ENCODE measurements at places on chromosomes 5 and 9. TPM values are rescaled to one million over a fixed set of nuclear protein-coding genes. Genes with fewer than 3 reads are reported as not detected.

- DNase-seq = no peak
- H3K27me3 ChIP-seq = no peaks in the 10 kb centered on the region
- H3K36me3 ChIP-seq = no peaks in the 10 kb centered on the region
- H3K4me3 ChIP-seq = no peak overlapping the region
- no peak overlapping the region for H3K27ac ChIP-seq
Observed at GRCh38 chr5:115377468-115378217, 81.2 kb upstream of the CCDC112 start.

DNA sequence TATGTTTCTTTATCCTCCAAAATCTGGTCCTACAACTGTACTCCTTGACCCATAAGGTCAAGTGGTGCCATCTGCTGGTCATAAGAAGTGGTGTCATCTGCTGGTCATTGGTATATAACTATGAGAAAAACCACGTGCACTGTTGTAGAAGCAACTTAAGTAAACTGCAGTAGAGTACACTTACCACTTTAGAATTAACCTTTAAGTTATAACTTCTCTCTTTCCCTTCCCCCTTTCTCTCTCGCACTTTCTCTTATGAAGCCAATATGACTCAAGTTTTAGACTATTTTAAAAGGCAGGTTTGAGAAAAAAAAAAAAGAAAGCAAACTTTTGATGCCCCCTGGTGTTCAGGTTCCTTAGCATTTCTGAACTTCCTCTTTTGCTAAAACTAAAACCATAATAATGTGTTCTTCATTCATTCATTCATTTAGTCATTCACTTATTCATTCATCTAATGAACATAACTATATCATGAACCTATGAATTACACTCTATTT, 12.8 kb upstream of the MTAP start:
- peaks cover 25% of the 10 kb centered on the region for H3K27me3 ChIP-seq
- peak overlapping the region; percentile 69 for H3K4me3 ChIP-seq
- H3K27ac ChIP-seq = no peak overlapping the region
- H3K4me1 ChIP-seq = peaks cover 6% of the 10 kb centered on the region
- no peaks in the 10 kb centered on the region for H3K36me3 ChIP-seq

- no peaks in the 10 kb centered on the region for H3K36me3 ChIP-seq
- peak overlapping the region; percentile 17 for H3K27ac ChIP-seq
- peak; percentile 38 for DNase-seq
- peaks cover 10% of the 10 kb centered on the region for H3K4me1 ChIP-seq
- no peak overlapping the region for H3K4me3 ChIP-seq
- peaks cover under 1% of the 10 kb centered on the region for H3K27me3 ChIP-seq
Observed at GRCh38 chr5:74631081-74631953, 9.2 kb downstream of the ENC1 start.

DNA sequence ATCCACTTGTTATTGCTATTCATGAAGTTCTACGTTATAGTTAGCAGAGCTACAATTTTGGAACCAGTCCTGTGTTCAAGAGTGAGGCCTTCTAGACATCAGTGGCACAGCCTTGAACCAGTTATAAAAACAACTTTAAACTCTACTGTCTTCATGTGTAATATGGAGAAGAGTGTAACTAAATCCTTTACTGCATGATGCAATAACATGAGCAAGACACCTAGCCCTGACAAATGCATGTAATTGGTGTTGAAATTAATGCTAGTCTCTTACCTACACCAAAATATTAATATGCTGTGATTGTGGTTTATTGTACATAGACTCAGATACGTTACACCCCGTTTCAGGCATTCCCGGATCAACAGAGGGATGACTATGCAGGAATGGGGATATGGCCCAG, 654.6 kb downstream of the IRX1 start:
- no peaks in the 10 kb centered on the region for H3K27me3 ChIP-seq
- no peak for DNase-seq
- no peaks in the 10 kb centered on the region for H3K4me1 ChIP-seq
- H3K4me3 ChIP-seq = no peak overlapping the region
- H3K36me3 ChIP-seq = no peaks in the 10 kb centered on the region

DNA sequence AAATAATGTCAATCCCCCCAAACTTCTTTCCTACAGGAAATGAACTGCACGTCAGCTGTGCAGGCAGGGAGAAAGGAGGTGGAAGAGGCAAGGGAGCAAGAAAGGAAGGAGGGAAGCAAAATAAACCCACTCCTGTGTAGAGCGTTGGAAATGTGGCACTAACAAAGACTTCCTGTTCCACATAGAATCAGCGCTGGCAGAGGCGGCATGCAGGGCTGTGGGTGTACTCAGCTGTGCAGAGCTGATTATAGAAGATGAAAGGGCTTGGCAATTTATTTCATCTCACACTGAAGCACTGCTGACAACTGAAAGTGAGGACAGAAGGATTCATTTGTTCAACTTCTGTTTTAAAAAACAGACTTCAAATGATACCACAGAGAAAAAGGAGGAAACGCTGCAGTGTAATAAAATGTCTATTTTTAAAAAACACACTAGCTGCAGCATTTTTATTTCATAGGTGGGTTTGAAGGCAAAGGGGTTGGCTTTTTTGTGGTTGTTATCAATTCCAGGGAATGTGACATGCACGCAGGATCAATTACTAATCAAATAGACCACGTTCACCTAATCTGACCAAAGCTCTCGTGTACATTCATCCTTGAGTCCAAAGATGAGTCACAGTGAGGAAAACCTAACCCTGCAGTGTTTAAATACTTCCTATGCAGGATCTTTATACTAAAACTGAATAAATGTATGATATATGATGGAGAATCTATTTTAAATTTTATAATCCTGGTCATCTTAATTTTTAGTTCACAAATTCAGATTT, 583.5 kb downstream of the ZNF608 start:
- peak; percentile 22 for DNase-seq
- H3K27me3 ChIP-seq = no peaks in the 10 kb centered on the region
- peak overlapping the region; percentile 5 for H3K4me3 ChIP-seq
- H3K36me3 ChIP-seq = no peaks in the 10 kb centered on the region
- H3K4me1 ChIP-seq = peaks cover 9% of the 10 kb centered on the region

DNA sequence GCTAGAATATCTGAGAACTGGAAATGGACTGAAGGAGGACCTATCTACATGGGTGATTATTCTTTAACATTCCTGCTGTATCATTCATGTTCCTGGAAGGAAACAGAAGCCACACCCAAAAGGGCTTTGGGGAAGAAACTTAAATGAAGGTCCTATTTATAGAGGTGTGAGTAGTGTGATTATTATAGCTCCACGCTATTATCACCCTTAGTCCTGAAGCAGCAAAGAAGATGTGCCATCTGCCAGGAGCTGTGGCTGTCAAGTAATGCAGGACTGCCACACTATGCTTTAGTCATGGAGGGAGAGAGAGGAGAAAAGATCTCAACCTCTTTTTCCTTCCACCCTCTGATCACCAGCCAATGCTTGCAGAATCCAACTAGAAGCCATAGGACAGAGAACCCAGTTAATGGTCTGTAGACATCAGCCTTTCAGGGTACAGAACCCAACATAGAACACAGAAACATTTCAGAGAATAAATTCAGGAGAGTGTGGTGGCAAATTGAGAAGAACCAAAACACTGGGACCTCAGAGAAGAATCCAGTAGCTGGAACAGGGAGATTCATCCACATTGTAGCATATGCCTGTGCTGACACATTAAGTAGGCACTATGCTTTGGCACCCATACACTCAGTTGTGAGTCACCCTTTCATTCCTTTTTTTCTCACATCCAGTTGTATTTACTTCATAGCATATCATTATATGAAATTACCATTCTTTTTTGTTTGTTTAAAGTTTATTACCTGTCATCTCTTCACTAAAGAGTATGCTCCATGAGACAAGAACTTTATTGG, 21.0 kb upstream of the RNF180 start:
- H3K27me3 ChIP-seq = no peaks in the 10 kb centered on the region
- no peak for DNase-seq
- no peak overlapping the region for H3K27ac ChIP-seq
- no peaks in the 10 kb centered on the region for H3K36me3 ChIP-seq

- H3K36me3 ChIP-seq = no peaks in the 10 kb centered on the region
- no peak overlapping the region for H3K27ac ChIP-seq
- H3K4me1 ChIP-seq = peaks cover 18% of the 10 kb centered on the region
- H3K4me3 ChIP-seq = no peak overlapping the region
Observed at GRCh38 chr5:77151501-77151900, 59.0 kb upstream of the PDE8B start.

- H3K27me3 ChIP-seq = peaks cover 42% of the 10 kb centered on the region
- DNase-seq = no peak
- H3K27ac ChIP-seq = no peak overlapping the region
Observed at GRCh38 chr5:95283022-95283615, 1.8 kb downstream of the MCTP1 start.

DNA sequence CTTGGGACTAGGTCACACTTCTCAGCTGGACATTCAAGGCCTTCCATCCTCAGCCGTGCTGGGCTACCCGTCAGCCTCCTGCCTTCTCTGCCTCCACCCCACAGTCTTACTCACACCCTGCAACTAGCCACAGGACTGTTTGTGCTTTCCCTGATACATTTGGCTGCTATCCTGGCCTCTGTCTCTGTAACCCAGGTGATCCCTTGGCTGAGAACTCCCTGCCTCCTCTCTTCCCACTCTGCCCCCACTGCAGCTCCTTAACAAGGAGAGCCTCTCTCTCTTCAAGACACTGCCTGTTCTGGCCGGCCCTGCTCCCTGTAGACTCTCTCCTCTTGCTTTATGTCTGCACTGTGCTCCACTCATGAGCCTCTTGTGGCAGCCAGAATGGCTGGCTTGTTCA, 120.6 kb downstream of the MSX2 start:
- no peak for DNase-seq
- H3K36me3 ChIP-seq = no peaks in the 10 kb centered on the region
- no peak overlapping the region for H3K4me3 ChIP-seq
- H3K27me3 ChIP-seq = no peaks in the 10 kb centered on the region

- no peak for DNase-seq
- H3K36me3 ChIP-seq = no peaks in the 10 kb centered on the region
- peaks cover 3% of the 10 kb centered on the region for H3K27me3 ChIP-seq
- H3K4me3 ChIP-seq = no peak overlapping the region
Observed at GRCh38 chr5:110653231-110653970, 73.1 kb downstream of the TMEM232 start.

GRCh38 chr5:6176102-6176693, 202.1 kb downstream of the MED10 start:
- DNase-seq = no peak
- H3K27me3 ChIP-seq = no peaks in the 10 kb centered on the region
- no peaks in the 10 kb centered on the region for H3K4me1 ChIP-seq
- H3K36me3 ChIP-seq = no peaks in the 10 kb centered on the region
- H3K4me3 ChIP-seq = no peak overlapping the region

GRCh38 chr5:129419292-129419691, 40.8 kb upstream of the ADAMTS19 start:
- no peak for DNase-seq
- H3K36me3 ChIP-seq = no peaks in the 10 kb centered on the region
- no peak overlapping the region for H3K27ac ChIP-seq
- no peaks in the 10 kb centered on the region for H3K4me1 ChIP-seq
- H3K27me3 ChIP-seq = no peaks in the 10 kb centered on the region

GRCh38 chr9:12753931-12754330, 20.9 kb upstream of the LURAP1L start:
- no peaks in the 10 kb centered on the region for H3K4me1 ChIP-seq
- H3K36me3 ChIP-seq = no peaks in the 10 kb centered on the region
- H3K4me3 ChIP-seq = no peak overlapping the region

DNA sequence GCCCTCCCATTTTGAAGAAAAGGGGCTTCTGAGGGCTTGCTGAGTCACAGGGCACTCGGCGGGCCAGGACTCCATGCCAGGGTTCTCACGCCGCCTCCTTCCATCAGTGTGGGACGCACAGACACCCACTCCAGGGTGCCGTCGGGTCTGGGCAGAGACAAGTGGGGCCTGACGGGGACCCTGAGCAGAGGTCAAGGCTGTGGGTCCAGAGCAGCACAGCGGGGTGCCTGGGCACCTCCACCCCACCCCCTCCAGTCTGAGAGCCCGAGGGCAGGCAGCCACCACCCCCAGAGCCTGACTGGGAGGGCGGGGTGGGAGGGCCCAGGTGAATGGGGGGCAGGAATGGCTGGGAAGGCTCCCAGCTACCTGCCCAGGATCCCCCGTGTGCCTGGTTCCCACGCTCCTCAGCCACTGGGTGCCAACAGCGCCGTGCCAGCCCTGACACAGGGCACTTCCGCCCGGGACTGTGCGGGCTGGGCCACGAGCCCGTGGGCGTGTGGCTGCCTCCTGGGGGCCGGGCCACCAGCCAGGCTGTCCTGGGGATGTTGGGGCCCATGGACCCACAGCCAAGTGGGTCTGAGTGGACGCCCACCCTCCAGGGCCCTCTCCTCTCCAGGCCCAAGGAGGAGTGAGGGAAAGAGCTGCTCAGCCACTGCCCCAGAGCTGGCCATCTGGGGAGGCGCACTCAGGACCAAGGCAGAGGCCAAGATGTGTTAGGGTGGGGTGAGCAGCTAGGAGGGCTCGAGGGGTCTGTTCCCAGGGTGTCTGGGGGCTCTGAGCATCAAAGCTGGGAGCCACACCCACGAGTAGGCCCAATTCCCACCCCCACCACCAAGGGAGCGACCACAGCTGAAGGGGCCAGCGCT, 10.1 kb upstream of the NRARP start:
- H3K4me3 ChIP-seq = no peak overlapping the region
- no peaks in the 10 kb centered on the region for H3K27me3 ChIP-seq
- no peak for DNase-seq
- H3K27ac ChIP-seq = no peak overlapping the region
- H3K4me1 ChIP-seq = peaks cover 7% of the 10 kb centered on the region
- H3K36me3 ChIP-seq = no peaks in the 10 kb centered on the region

DNA sequence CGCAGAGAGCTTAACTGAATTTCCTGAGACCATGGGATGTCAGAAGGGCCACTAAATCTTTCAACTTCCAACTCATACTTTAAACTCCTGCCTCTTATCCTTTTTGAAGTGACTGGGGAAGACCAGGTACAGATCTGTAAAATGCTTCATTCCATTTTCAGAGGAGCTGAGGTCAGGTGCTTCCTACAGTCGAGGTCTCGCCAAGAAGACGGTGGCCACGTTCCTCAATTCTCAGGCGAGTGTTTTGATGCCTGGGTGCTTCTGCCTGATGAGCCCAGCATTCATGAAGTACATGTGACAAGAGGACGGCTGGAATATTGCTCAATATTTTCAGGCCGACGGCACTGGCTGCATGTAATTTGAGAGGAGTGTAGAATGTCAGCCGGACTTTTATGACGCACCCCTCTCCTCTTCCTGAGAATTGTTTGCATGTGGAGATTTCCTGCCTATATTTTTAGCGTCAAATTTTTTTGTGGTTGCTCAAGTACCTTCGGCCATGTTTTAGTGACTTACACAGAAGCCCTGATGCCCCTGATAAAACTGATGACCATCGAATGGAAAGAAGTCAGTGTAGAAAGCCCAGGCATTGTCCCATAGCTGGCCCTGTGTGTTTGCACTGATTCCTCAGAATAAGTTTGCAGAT, 38.8 kb upstream of the GLRX start:
- no peaks in the 10 kb centered on the region for H3K36me3 ChIP-seq
- no peak overlapping the region for H3K4me3 ChIP-seq
- H3K4me1 ChIP-seq = peaks cover 44% of the 10 kb centered on the region
- peaks cover 2% of the 10 kb centered on the region for H3K27me3 ChIP-seq
- DNase-seq = no peak

Gene CRHBP
- total RNA-seq = 0.34 TPM

Gene RASGEF1C
- total RNA-seq = not detected

Gene DMRT3
- not detected for total RNA-seq

Gene C9orf57
- total RNA-seq = not detected

Gene CERCAM
- total RNA-seq = 4.2 TPM

Gene BTNL8
- not detected for total RNA-seq

Gene CER1
- total RNA-seq = not detected
